ENCODE measurements at places on chromosomes 16 and 17. TPM values are rescaled to one million over a fixed set of nuclear protein-coding genes. Genes with fewer than 3 reads are reported as not detected.

Gene MYL4
- not detected for total RNA-seq

Gene PABPN1L
- total RNA-seq, result not detected

Gene KRTAP9-4
- total RNA-seq, result not detected

Gene TP53TG3
- not detected for total RNA-seq

Gene OTOP2
- total RNA-seq, result not detected

Gene ZBTB4
- 37.4 TPM for total RNA-seq

Gene COX6A2
- not detected for total RNA-seq

Gene RAB37
- total RNA-seq, result 0.09 TPM

Gene CLEC3A
- not detected for total RNA-seq

Gene PIEZO1
- 150 TPM for total RNA-seq

Gene PRSS27
- 1.3 TPM for total RNA-seq

Gene TTYH2
- 2.4 TPM for total RNA-seq

Gene CDK5R1
- total RNA-seq, result 1.4 TPM
